ENCODE measurements at places on chromosomes 11 and 22.

DNA sequence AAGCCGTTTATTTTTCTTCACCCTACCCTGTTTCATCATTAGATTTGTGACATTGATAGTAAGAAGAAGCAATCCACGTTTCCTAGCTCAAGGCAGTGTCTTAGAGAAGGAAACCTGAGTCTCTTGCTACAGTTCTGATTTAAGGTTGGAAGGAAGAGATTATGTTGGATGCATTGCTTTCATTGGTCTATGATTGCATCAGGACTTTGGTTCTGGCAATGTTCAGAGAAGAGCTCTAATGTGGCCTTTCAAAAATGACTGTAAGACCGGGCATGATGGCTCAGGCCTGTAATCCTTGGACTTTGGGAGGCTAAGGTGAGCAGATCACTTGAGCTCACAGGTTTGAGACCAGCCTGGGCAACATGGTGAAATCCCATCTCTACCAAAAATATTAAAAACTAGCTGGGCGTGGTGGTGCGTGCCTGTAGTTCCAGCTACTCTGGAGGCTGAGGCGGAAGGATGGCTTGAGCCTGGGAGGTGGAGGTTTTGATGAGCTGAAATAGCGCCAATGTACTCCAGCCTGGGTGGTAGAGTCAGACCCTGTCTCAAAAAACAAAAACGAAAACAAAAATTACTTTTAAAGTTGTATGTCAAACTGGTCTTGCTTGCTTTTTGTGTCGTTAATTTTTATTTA is 4.1 kb downstream of the NUCB2 start:
- no peak for DNase-seq

DNA sequence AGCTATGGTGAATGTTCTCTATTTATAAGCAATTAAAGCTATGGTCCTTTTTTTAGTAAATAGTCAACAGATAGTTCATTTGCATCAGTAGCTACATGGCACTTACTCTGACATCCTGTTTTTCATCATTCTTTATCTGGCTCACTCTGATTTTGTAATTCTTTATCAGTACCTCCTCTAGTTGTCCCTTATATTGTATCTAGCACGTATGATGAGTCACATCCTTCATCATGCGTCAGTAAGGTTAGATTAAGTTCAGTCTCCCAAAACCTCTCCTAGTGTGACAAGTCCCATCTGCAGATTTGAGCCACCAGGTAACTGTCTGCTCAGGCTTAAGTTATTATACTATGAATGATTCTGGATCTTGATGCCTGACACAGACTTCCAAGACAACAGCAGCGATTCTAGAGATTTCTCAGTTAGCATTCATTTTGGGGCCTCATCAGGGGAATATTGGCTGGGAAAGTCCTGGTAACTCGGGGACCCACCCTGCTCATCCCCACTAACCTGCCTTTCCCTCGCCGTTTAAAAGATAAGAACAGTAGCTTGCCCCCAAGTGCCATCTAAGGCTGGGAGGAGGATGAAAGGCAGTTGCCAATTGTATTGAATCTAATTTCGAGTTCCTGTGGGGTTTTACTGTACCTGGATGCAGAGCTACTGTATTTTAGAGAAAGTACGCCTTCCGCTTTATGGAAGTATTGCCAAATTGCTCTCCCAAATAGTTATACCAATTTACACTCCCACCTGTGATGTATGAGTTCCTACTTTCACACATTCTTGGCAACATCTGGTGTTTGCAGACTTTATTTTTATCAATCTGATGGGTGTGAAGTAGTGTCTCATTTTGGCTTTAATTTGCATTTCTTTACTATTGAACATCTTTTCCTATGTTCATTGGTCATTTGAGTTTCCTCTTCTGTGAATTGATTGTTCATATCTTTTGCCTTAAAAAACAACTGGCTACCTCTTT is 55.9 kb downstream of the ZC3H12C start:
- peak; percentile 43 for DNase-seq

- no peak for DNase-seq
These were observed 73.8 kb upstream of the PARVA start for GRCh38 chr11:12303421-12304149.

DNA sequence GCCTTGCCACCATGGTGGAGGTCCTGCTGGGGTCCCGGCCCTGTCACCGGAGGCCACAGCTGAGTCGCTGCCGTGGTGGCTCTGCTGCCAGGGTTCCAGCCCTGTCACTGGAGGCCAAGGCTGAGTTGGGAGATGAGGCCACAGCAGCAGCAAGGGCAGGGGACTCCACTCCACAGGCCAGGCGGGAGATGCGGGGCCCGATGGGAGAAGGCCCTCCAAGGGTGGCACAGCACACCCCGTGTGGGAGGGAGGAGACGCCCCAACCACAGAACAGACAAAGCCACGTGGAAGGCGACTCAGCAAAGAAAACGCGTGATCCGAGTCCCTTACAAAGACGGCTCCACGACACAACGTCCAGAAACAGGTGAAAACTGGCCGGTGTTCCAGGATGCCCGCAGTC is 159.3 kb downstream of the BRD1 start:
- DNase-seq = no peak

DNA sequence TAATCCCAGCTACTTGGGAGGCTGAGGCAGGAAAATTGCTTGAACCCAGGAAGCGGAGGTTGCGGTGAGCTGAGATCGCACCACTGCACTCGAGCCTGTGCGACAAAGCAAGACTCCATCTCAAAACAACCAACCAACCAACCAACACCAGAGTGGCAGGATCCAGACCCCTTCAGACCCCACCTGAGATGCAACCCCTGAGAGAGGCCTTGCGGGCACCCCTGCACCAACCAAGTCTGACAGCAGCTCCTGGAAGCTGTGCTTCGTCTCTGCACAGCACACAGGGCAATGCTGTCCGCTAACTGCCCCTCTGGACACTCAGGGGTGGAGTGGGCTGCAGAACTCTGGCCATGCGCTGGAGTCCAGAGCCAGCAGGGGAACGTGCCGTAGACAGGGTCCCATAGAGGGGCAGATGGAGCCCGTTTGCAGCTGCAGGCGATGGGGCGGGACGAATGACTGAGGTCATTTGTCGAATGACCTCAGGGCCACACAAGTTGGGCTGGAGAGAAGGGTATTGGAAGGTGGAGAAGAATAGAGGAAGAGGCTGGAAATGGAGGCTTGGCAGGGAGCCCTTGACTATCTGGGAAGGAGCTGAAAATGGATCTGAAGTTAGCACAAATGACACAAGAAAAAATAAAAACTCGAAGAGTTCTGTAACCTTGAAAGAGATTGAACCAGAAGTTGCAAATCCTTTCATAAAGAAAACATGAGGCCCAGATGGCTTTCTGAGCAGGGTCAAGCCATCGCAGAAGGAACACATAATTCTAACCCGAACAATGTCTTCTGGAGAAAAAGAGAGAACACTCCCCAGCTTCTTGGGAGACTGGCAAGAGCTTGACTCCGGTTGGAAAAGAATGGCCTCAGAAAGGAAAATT is 199.7 kb downstream of the CTTN start:
- DNase-seq = no peak

DNA sequence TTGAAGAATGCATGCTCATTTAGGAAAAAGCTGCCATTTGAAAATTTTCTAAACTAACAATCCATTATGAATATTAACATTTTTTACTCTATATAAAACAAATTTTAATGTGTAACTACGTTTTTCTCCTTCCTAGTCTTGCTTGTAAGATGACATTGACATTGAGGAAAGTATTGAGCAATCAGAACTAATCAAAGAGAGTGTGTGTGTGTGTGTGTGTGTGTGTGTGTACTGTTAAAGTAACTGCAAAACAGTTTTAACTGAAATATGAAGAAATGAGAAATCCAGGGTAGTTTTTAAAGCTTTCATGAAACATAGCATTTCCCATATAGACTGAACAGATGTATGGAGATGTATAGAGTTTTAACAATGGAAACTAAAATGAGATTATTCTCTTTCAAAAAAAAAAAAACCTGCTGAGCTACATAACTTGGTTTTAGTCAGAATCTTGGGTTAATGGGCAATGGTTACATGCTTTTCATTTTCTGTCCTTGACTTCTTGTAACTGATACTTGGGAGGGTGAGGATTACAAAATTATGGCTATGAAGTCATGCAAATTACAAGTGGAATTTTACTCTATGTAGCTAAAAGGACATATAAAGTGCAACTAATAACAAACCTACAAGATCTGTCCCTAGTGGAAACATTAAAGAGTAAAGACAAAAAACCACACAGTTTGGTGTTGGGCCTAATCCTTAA is 2.0 kb downstream of the PDGFD start:
- no peak for DNase-seq

DNA sequence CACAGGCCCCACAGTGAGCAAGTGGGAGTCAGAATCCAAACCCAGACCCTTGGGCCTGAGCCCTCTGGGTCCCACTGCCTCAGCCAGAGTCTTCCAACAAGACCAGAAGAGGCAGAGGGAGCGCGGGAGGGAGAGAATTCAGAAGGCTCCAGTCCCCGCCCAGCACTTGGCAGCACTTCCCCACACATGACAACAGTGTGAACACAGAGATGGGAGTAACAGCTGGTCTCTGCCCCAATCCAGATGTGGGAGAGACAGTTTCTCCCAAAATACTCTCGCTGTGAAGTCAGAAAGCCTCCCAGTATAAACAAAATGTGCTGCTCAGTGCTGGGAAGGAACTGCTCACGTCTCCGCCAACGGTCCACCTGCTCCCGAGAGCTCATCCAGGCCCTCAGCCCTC is 219.9 kb downstream of the MN1 start:
- no peak for DNase-seq

Measured in RWPE1 (cell line).